ENCODE measurements at places on chromosomes 12 and 14.

DNA sequence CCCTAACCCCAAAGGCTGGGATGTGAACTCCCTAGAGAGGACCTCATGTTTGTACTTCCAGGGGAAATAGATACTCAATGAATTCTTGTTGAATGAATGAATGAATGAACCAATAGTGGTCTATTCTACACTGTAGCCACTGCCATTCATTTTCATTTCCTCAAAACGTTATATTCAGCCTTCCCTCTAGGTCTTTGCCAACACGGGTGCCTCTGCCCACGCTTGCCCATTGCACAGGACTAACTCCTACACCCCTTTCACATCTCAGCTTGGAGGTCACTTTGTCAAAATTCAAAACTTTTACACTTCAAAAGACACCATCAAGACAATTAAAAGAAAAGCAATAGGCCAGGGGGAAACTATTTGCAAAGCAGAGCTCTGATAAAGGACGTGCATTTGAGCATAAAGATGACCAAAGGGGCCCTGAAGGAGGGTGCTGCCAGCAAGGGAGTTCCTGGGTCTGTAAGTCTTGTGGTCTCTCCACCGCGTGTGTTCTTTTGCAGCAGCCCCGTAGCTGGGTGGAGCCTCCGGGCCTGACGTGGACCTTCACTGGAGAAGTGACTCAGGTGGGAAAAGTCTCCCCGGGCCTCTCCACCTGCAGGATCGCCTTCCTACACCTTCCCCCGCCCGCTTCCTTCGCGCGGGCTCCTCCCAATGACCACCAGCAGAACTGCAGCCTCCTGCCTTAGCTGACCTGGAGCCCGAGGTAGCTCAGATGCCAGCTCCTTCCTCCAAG is 31.5 kb downstream of the TMEM63C start:
- peak; percentile 78 for DNase-seq

- no peak for DNase-seq
Measured at GRCh38 chr14:79734151-79734550, 477.2 kb downstream of the DIO2 start.

- DNase-seq: no peak
Measured at GRCh38 chr12:68614105-68614679, 3.5 kb downstream of the RAP1B start.

DNA sequence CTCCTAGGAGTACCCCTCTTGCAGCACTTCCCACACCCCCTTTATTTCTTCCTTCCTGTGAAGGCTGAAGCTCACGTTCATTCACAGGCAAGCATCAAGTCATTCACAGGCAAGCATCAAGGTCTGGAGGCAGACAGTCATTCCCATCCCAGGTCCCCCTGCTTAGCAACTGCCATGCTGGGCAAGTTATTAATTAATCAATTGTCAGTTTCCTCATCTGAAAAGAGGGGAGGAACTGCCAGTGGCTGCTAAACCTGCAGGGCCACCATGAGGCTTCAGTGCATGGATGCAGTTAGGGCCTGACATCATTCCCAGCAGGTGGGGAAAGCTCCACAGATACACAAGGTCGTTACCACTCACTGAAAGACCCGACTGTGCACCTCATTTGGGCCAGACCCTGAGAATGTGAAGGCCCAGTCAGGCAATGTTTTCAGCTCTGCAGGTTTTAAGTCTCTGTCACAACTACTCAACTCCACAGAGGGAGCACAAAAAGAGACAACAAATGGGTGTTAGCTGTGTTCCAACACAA is 85.0 kb upstream of the GPR68 start:
- DNase-seq: no peak

DNA sequence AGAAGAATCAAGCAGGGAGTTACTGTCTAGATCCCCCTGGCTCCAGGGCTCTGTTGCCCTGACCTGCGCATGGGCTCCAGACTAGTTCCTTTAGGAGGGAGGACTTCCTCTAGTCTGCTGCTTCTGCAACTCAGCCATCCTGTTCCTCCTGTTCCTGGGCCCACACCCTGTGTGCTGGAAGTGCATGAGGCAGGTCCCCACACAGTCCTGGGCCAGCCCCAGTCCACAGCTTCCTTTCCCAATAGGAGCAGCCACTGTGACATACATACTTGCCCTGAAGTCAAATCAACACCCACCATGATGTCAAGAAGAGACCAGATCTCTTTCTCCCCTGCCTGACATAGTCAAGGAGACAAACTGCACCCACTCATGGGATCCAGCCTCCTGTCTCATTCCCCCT is 1.3 kb downstream of the SDR9C7 start:
- no peak for DNase-seq

DNA sequence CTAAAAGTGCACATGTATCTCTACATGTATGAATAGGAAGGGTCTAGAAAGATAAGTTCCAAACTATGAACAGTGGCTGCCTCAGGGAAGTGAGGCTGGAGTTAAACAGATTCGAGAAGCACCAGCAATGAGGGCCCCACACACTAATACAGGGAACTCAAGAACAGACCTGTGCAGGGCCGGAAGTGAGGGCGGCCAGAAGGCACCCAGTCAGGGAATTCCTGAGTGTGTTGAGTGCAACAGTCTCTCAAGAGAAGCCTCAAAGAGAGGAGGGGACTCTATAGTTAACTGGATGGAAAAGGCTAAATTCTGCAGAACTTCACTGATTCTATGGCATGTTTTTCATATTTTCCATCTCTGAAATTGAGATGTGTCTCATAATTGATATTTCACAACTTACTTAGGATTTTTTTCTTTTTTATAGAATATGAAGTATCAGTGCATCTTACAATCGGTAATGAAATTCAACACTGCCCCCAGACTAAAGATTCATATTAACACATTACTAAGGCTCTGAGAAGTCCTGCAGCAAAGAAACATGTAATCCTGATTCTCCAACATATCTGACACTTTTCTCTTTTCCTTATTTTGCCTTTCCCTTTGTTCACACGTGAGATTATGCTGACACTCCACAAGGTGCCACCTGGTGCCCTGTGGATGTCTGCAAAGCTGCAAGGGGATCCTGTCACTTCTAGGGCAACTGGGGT is 61.3 kb downstream of the CHGA start:
- DNase-seq: no peak

DNA sequence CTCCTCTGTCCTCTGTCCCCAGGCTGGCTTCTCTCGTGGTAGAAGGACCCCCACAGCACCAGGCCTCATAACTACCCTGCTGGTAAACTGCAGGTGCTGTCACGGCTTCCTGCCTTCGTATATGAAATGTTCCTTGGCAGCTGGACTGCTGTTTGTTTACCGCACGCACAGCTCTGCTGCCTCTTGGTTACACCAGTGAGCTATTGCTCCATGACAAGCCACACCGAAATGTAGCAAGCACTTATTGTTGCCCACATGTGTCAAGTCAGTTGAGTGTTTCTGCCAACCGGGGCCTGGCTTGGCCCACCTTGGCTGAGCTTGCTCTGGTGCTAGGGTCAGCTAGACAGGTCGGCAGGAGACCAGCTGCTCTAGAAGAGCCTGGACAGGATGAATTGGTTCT is 21.7 kb upstream of the TCL1B start:
- DNase-seq: no peak

DNA sequence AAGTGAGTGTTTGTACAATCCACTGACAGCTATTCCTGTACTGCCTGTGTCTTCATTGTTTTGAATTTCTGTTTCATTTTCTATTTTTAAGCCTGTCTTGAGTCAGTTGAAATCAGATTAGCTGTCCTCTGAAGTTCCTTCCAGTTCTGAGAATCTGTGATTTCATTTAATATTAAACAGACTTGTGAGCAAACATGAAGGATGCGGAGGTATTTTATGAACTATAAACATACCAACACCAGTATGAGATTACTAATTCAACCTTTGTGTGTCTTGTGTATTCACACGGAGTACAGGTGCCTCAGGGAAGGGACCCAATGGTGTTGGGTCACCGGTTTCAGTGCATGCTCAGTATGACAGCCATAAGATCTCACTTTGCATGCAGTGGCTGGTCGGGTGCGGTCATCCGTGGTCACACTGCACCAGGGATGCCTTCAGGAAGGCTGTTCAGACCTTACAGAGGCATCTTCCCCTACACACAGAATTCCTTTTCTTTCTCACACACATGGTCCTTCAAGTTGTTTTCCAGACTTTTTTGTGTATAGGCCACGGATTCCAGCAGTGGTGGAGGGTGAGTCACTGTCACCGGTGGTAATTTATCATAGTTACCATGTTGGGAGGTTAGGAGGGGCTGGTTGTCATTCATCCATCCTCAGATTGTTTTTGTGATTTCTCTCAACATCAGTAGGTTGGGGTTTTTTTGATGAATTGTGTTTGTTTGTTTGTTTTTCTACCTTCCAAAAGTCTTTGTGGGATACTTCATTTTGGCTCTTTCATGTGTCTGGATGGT is 103.0 kb upstream of the SFSWAP start:
- DNase-seq: no peak

GRCh38 chr12:47156167-47156736 is 76.5 kb upstream of the AMIGO2 start:
- DNase-seq: no peak

DNA sequence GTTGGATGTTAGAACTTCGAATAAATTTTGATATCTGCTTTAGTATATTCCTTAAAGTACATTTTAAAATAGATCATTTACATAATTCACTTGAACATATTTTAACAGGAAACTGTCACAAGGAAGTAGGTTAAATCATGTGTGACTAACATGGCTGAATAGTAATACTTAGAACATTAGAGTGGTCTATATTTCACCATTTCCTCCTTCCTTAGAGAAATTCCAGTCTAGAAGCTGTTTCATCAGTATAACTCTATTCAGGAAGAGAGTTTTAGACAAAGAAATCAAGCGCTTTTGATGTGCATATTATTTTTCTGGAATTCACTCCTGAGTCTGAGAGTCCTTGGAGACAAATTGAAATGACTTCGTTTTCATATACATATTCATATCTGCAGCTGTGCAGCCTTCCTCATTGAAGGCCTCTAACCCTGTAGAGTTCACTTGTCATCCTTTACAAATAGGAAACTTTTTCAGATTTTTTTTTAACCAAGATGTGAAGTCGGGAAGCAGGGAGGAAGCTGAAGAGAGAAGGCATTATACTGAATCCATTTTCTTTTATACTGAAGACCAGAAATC is 28.4 kb downstream of the IRAK3 start:
- no peak for DNase-seq

DNA sequence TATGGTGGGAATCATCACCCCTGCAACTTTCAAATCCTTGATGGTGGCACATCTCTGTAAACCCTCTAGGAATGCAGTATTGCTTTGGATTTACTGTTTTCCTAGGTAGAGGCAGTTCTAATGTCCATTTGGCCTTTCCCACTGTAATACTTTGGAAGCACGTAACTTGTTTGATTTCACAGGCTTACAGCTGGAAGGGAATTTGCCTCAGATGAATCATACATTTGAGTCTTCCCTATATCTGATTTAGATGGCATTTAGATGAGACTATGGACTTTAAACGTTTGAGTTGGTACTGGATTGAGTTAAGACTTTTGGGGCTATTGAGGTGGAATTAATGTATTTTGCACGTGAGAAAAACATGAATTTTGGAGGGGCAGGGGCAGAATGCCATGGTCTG is 35.9 kb downstream of the DAAM1 start:
- DNase-seq: no peak

DNA sequence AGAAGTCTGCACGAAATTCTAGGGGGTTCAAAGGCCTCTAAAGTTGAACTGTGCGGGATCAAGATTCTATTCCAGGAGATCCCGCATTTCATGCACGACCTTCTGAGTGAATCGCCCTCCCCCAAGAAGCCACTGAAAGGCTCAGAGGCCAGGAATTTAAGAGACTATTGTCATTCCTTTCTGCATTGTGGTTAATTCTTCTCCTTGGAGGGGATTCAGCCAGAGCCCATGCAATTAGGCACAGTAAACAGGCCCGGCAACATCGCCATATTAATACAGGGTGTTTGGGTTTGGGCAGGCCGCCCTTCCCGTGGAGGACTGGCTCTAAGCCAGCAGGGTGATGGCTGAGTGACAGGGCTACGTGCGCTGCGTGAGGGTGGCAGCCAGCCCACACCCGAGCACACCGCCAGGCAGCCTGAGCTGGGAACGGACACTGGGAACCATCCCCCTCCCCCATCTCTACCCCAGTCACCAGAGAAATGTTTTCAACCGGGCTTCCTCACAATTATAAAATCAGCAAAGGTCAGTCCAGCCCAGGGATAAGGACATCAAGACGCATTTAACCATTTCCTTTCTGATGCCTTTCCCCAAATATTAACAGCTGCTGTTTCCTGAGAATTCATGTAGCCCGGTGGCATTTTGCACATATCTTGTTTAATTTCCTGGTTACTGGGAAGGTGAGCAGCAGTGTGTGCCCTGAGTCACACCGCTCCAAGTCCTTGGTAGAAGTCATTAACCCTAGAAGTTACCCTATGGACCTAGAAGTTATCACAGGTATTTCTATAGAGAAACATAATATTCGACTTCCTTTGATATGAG is 12.5 kb downstream of the EGLN3 start:
- DNase-seq: peak; percentile 18

DNA sequence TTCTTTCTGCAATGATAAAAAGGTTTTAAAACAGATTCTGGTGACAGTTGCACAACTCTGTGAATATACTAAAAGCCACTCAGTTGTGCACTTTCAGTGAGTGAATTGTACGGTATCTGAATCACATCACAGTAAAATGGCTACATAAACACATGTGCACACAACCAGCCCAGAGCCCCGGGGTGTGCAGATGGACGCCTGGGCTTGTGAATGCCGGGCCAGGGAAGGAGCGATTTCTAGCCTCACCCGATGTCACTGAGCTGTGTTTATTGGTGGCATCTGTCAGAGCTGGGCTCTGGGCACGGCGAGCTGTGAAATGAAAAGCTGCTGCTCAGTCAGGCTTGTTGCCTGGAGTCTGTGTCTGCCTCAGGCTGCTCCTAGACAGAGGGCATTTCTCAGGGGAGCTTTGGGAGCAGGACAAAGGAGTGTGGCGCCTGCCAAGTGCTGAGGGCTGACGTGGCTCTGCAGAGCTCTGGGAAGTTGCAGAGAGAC is 25.9 kb downstream of the RHOF start:
- no peak for DNase-seq

- no peak for DNase-seq
Measured at GRCh38 chr12:114671066-114671442, 12.9 kb downstream of the TBX3 start.

GRCh38 chr14:43872222-43872621 is 634.9 kb downstream of the FSCB start:
- DNase-seq: no peak

- DNase-seq: no peak
Measured at GRCh38 chr14:38074754-38075153, 132.9 kb upstream of the SSTR1 start.

DNA sequence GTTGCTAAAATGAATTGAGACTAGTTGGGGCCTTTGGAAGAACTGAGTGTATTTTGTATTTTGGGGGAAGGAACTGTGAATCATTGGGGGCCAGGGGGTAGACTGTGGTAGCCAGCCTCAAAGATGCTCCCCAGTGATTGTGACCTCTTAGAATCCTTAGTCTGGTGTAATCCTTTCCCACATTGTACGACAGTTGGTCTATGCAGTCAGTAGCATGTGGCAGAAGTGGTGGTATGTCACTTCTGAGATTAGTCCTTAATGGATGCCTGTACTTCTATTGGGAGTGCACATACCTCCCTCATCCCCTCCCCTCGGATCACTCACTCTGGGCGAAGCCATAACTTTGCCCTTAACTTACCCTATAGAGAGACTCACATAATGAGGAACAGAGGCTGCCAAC is 48.0 kb downstream of the USP15 start:
- DNase-seq: no peak
